ENCODE measurements at places on chromosomes 5 and 9.

DNA sequence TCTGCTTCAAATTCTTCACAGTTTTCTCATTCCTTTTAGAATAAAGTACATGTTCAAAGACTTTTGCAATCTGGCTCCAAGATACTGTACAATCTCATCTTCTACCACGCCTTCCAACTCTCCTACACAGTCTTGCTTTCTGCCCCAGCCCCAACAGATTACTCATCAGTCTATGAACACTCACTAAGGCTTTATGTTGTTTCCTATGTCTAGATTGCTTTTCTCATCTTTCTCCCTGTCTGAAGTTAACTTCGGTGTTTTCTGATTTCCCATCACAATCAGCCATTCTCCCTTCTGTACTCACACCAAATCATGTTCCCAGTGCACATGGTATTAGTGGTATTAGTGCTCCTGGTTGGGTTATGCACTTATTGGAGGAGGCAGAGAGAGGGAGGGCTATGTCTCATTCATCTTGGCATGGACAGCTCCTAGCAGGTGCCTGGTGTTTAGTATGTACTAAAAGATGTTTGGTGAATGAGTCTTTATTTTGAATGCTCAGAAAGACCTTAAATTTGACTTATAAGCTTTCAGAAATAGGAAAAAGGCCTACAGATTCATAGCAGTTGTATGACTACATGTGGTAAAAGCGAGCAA lies 44.0 kb upstream of the ZNF608 start:
- no peak for DNase-seq

GRCh38 chr5:168550656-168551055 lies 21.6 kb downstream of the FBLL1 start:
- no peak for DNase-seq

DNA sequence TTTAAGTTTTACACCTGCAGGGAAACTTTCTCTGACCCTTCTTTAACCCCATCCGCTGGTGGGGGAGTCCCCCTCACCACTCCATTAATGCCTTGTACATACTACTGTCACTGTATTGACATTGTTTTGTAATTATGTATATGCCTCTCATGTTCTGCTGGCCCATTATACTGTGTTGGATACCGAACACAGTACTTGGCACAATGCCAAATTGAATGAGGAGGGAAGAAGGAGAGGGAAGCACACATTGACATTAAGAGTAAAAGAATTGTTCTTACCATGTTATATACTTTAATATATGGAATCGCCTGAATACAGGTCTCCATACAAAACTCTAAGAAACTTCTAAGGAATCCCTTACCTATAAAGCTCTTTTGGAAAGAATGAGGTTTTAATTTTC lies 73.6 kb upstream of the GRHPR start:
- DNase-seq: no peak

DNA sequence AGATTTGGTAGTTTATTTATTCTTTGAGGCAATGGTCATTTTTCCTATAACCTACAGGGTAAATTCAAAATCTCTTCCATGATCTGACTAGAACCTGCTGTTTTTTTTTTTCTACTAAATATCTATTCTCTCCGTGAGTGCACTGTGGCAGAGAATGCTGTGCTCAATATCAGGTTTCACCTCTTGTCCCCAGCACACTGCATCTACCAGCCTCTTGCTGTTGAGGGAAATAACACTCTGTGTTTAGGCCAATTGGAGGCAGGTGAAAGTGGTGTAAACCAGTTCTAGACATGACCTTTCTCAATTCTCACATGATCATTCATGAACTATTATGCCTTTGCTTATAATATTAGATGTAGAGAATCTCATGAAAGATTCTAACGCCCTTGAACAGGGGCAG lies 2365.9 kb downstream of the MAT2B start:
- no peak for DNase-seq

- DNase-seq: no peak
These were observed 18.3 kb upstream of the MSANTD3 start for GRCh38 chr9:100408546-100409175.

GRCh38 chr5:160507221-160507721 lies 85.6 kb downstream of the PTTG1 start:
- no peak for DNase-seq

DNA sequence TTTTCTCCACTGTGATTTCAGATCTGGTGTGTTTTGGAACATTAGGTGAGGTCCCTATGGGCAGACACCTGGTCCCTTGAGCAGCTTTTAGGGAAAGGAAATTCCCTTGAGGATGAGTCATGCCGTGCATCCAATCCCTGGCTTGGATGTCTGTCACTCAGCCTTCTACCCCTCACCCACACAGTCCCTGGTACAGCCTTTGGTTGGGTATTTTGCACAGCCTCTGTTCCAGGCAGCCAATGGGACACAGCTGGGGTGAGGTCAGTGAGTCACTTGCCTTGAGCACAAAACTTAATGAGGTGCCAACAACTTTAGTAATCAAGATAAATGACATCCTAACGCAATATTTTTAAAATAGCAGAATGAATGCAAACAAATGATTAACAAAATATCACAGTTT lies 22.7 kb upstream of the SVEP1 start:
- peak; percentile 28 for DNase-seq
